ENCODE measurements at places on chromosomes 11 and 22. TPM values are rescaled to one million over a fixed set of nuclear protein-coding genes. Genes with fewer than 3 reads are reported as not detected.

The TREH gene
- not detected for total RNA-seq

The GRAP2 gene
- not detected for total RNA-seq

The GAL gene
- 22.9 TPM for total RNA-seq

The PTDSS2 gene
- 45.9 TPM for total RNA-seq
